ENCODE measurements at places on chromosomes 16 and 17.

- DNase-seq, result no peak
These were observed 28.2 kb downstream of the TBX4 start for GRCh38 chr17:61480414-61480807.

DNA sequence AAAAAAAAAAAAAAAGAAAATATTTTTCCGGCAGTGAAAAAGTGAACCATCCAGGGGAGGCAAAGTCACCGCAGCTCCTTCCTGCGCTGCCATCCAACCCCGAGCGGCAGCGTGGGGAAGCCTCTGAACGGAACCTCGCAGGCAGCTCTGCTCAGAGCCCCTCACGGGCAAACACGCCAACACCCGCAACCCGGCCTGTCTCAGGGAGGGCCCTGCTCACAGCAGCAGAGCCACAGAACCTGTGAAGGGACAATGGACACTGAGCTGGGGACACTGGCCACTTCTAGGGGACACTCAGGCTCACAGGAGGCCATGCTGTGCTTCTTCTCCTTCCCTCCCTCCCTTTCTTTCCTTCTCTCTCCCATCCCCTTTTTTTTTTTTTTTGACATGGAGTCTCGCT is 21.4 kb upstream of the APRT start:
- DNase-seq, result no peak

DNA sequence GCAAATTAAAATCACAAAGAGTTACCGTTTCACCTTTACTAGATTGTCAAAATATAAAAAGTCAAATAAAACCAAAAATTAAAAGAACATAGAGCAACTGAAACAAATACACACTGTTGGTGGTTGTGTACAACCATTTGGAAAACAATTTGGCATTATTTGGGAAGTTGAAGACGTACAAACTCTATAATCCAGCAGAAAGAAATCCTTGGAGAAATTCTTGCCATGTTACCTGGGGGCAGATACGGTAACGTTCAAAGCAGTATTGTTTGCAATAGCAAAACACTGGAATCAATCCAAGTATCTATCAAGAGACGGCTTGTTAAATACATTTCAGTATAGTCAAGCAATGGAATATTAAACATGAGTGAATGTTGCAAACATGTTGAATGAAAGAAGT is 56.7 kb downstream of the TBX4 start:
- DNase-seq, result no peak

- DNase-seq, result peak; percentile 10
These were observed 32.7 kb downstream of the BMERB1 start for GRCh38 chr16:15466886-15467781.

GRCh38 chr17:43855061-43855460 is 8.1 kb downstream of the CD300LG start:
- no peak for DNase-seq

DNA sequence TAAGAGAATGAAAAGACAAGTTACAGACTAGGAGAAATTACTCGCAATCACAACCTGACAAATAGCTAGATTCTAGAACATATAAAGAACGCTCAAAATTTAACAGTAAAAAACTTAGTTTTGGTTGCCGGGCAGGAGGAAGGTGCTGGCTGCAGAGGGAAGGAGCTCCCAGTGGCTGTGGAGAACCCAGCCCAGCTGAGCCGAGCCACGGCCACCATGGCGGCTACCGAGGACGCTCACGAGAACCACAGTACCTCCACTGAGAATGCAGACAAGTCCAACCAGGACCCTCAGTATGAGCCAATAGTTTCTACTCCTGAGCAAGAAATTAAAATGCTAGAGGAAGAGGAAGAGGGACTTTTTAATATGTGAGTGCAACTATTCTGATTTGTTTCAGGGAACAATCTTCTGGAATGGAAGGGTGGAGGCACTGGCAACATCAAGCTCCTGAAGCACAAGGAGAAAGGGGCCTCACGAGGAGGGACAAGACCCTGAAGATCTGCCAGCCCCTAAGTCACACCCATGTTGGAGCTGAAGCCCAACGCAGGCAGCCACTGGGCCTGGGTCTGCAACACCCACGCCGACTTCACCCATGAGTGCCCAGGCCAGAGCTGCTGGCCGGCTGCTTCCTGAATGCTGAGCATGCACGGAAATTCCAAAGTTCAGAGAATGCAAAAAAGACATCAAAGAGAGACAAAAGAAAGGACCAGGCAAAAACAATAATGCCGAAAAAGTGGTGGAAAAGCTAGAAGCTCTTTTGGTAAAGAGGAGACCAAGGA is 55.0 kb downstream of the DNAH17 start:
- no peak for DNase-seq

DNA sequence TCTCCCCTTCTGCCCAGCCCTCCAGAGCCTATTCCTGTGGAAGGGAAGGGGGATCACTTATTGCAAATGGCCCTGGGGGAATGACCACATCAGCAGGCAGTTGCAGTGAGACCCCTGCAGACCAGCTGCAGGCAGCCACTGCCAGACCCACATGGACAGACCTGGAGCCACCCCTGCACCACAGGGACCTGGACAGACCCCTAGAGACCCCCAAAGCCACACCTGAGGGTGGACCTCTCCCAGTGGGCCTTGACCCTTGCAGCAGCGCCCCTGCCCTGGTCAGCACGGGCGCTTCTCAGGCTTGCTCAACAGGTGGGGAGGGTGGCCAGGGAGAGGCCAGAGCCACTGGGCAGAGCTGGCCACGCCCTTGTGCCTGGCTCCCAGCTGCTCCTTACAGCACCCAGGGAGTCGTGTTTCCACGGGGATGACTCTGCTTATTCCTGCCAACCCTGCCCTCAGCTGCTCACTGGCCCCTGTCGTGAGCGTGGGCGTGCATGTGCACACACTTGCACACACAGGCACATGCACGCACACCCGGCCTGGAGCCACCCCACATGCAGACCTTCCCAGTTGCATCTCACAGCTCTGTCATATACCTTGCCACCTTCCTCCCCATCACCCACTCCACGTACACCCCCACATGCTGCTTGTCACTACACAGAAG is 1.3 kb upstream of the SCN4A start:
- DNase-seq, result peak; percentile 45

GRCh38 chr16:15900901-15901500 is 12.6 kb upstream of the CEP20 start:
- no peak for DNase-seq

DNA sequence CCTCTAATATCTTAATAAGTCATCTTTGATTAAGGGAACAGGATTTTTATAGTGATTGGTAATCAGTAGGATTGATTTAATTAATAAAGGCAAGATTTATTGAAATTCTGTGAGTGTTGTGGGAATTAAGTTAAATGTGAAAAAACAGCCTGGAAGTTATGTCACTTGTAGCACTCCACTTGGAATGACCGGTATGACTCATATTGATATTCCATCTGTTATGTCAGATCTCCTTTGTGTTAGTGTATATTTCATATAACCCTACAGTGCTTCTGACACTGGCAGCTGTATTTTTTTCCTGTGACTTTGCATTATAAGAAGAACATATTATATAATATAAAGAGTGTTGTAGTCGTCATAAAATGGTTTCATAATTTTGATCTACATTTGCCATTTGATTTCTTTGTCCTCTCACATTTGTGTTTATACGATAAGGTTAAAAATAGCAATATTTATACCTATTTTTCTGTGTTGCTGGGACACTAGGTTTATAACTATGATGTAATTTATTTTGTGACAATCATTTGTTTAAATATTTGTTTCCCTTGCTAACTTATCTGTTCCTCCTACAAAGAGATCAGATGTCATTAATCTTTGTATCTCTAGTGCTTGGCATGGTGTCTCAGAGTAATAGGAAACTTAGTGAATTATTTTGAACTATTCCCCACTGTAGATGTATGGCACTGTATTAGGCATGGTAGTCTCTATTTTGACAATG is 249.0 kb downstream of the BCAS3 start:
- no peak for DNase-seq

- DNase-seq, result no peak
These were observed 21.3 kb upstream of the UBE2I start for GRCh38 chr16:1287982-1288670.

- peak; percentile 1 for DNase-seq
These were observed 5.9 kb downstream of the KDM6B start for GRCh38 chr17:7839876-7840261.

- no peak for DNase-seq
These were observed 49.9 kb upstream of the COX10 start for GRCh38 chr17:14019186-14019956.

GRCh38 chr16:88973007-88973410 is 4.0 kb downstream of the CBFA2T3 start:
- no peak for DNase-seq

GRCh38 chr17:7046127-7046724 is 2.3 kb upstream of the SLC16A11 start:
- no peak for DNase-seq

DNA sequence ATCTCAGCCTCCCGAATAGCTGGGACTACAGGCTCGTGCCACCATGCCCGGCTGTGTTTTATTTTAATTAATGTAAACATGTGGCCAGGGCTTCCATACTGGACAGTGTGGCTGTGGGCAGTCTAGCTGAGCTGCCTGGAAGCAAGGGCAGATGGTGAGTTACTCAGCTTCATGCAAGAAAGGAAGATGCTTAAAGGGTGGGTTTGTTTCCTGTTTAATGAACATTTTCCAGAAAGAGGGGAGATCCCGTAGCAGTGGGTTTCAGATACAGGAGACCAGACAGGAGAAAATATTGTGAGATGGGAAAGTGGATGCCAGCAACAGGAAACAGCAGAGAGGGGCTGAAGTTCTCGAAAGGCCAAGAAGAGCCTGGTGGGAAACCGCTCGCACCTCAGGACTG is 7.3 kb downstream of the MAPK8IP3 start:
- DNase-seq, result no peak

Measured in kidney glomerular epithelial cell (primary cell).